ENCODE measurements at places on chromosomes 16 and 17.

- no peak for DNase-seq
Observed at GRCh38 chr17:52209507-52209906, 51.0 kb upstream of the CA10 start.

DNA sequence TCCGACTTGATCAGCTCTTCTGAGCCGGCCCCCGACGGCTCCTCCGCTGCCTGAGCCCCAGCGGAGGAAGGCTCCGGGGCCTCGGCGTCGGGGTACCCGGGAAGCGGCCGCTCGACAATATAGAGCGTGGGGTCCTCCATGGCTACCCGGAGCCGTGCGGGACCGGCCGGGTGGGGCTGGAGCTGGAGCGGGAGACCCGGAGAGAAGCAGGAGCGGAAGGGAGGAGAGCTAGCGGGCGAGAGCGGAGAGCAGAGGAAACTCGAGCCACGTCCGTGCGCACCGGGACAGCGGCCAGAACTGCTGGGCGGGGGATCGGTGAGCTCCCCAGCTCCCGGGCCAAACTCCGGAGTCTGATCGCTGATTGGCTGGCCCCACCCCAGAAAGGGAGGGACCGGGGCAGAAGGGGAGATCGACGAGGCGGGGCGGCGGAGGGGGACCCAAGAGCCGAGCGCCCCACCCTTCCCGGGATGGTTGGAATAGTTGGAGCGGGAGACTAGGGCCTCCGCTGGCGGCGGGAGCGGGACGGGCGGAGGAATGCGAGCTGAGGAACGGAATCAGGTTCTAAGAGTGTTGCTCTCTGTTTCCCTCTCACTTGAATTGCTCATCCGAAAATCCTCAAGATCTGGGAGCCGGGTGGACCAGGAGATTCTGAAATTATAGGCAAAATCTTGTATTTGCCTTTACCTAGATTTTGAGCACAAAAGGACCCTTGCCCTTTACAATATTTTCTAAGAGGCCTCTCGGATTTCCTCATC is at the start of gene CAVIN1:
TSS of gene CAVIN1 (minus strand) at position 299 of the 755 bp plus-strand sequence. CDS start at position 140, 159 bp downstream.
- DNase-seq = peak; percentile 100

DNA sequence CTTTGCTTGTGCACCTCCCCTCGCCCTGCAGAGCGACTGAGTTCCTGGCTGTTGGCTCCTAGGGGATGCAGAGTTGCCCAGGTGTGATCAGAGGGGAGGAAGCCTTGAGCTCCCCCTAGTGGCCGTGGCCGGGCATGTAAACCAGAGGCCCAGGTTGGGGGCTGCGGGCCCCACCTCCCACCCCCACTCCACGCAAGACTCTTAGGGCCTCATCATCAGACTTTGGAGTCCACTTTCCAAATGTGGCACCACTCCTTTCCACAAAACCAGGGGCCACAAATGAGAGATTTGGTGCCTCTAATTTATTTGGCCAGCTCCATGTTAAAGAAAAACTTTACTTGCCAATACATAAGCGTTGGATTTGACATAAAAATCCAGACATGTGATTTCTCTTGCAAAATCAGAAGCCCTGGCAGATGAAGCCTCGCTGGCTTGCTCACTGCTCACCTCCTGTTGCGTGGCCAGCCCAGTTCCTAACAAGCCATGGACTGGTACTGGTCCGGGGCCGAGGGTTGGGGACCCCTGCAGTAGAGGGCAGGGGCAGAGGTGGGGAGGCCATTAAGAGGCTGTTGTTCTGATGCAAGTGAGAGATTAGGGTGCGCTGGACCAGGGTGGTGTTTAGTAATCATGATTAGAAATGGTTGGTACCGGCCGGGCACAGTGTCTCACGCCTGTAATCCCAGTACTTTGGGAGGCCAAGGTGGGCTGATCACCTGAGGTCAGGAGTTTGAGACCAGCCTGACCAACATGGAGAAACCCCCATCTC is 28.7 kb upstream of the GAS7 start:
- DNase-seq = peak; percentile 80

- no peak for DNase-seq
Observed at GRCh38 chr17:57424777-57425188, 168.5 kb downstream of the MSI2 start.

DNA sequence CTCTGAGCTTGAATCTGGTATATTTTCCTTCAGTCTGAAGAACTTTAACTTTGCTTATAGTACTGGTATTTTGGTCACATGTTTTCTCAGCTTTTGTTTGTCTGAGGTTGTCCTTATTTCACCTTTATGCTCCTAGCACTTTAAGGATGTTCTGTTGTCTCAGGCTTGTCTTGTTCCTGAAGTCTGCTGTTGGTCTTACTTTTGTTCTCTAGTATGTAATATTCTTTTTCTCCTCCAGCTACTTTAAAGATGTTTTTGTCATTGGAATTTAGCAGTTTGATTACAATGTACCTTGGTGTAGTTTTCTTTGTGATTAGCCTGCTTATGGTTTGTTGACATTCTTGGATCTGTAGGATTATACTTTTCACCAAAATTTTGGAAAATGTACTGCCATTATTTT is 23.6 kb downstream of the RPTOR start:
- DNase-seq = no peak

DNA sequence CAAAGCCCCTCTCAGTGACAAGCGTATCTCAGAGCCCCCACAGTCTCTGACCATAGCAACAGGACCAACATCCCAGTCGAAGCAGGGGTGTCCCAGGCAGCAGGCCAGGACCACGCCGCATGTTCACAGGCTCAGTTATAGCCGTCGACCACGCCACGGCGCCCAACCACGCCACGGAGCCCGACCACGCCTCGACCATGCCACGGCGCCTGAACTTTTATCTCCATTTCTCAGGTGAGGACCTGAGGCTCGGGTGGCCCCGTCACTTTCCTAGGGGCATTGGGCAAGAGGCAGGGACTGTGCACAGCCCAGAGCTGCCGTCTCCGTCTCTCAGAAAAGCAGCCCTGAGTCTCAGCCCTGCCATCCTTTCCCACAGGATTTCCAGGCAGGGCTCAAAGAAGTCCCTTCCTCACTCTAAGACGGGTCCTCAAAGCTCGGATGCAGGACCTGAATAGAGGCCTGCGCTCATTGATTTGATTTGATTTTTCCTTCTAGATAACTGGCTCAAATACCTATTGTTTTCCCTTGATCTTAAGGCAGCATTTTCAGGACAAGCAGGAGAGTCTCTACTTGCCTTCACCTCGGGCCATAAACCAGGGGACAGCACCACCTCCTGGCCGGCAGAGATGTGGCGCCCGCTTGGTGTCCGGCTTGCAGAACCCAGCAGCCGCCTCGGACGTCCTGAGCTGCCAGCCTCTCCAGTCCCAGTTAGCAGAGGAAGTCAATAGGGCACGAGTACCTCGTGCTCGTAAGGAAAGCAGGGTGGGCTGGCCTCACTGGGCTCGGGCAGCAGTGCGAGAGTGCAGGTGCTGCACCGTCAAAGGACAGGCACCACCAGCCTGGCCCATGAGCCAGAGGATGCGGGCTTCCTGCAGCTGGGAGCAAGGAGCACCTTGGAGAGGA is 38.8 kb downstream of the C16orf95 start:
- peak; percentile 86 for DNase-seq

GRCh38 chr16:27245276-27246172 is 23.0 kb downstream of the NSMCE1 start:
- peak; percentile 66 for DNase-seq

- no peak for DNase-seq
Observed at GRCh38 chr17:33667052-33667509, 374.0 kb upstream of the ASIC2 start.
